ENCODE measurements at places on chromosomes 3 and 15. TPM values are rescaled to one million over a fixed set of nuclear protein-coding genes. Genes with fewer than 3 reads are reported as not detected.

DNA sequence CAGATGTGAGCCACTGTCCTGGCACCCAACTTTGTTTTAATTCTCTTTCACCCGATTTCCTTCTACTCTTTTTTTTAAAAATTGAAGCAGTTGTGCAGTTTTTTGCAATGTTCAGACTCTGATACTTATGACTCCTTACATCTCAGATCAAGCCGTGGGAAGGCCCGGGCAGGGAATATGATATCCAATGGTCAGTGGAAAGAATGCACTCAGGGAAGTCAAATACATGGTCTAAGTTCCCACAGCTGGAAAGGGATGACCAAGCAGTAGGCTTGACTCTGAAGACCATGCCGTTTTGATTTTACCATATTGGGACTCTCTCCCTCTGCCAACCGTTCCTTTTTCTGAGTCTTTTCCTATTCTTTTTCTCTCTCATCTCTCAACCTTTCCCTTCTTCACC lies 157.2 kb downstream of the RPLP1 start:
- no peaks in the 10 kb centered on the region for H3K4me1 ChIP-seq
- H3K27ac ChIP-seq, result no peak overlapping the region
- H3K27me3 ChIP-seq, result no peaks in the 10 kb centered on the region

Gene COL6A5
- total RNA-seq, result not detected

GRCh38 chr3:122555275-122556071 lies 8.6 kb downstream of the PARP9 start:
- H3K27ac ChIP-seq, result no peak overlapping the region
- H3K4me1 ChIP-seq, result no peaks in the 10 kb centered on the region
- no peak overlapping the region for H3K4me3 ChIP-seq
- DNase-seq, result no peak
- H3K36me3 ChIP-seq, result peaks cover 34% of the 10 kb centered on the region

Gene LMAN1L
- 5.9 TPM for total RNA-seq

Gene GATM
- total RNA-seq, result 30.4 TPM

- H3K27ac ChIP-seq, result no peak overlapping the region
- H3K4me3 ChIP-seq, result no peak overlapping the region
- H3K4me1 ChIP-seq, result no peaks in the 10 kb centered on the region
- H3K36me3 ChIP-seq, result no peaks in the 10 kb centered on the region
- no peaks in the 10 kb centered on the region for H3K27me3 ChIP-seq
- no peak for DNase-seq
Observed at GRCh38 chr3:159937561-159938166, 51.0 kb upstream of the IL12A start.

DNA sequence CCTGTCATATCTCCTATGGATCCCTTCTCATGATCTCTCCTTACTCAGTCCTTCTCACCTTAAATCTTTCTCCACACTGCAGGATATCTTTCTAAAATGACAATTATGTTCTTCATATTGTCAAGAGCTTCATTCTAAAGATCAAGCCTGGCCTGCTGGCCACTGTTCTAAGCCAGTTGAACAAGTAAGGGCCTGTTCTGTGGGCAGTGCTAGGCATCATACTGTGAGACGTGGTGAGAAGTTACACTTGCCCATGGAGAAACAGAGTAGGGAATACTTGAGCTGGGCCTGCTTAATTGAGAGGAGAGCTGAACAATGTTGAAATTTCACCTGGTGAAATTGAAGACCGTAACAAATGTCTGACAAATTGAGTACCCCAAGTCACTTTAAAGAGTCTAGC lies 184.1 kb upstream of the RASGRP1 start:
- DNase-seq, result no peak
- H3K4me1 ChIP-seq, result peaks cover 6% of the 10 kb centered on the region
- no peak overlapping the region for H3K27ac ChIP-seq
- H3K27me3 ChIP-seq, result no peaks in the 10 kb centered on the region
- no peaks in the 10 kb centered on the region for H3K36me3 ChIP-seq
- no peak overlapping the region for H3K4me3 ChIP-seq
